ENCODE measurements at places on chromosomes 5 and 9.

- DNase-seq = no peak
Observed at GRCh38 chr9:77769246-77769645, 121.1 kb upstream of the GNA14 start.

- no peak for DNase-seq
Observed at GRCh38 chr5:110840347-110840960, 101.6 kb downstream of the SLC25A46 start.

GRCh38 chr5:100772006-100772405 is 131.1 kb downstream of the ST8SIA4 start:
- no peak for DNase-seq

- no peak for DNase-seq
Observed at GRCh38 chr5:56530626-56531138, 284.7 kb upstream of the MAP3K1 start.

DNA sequence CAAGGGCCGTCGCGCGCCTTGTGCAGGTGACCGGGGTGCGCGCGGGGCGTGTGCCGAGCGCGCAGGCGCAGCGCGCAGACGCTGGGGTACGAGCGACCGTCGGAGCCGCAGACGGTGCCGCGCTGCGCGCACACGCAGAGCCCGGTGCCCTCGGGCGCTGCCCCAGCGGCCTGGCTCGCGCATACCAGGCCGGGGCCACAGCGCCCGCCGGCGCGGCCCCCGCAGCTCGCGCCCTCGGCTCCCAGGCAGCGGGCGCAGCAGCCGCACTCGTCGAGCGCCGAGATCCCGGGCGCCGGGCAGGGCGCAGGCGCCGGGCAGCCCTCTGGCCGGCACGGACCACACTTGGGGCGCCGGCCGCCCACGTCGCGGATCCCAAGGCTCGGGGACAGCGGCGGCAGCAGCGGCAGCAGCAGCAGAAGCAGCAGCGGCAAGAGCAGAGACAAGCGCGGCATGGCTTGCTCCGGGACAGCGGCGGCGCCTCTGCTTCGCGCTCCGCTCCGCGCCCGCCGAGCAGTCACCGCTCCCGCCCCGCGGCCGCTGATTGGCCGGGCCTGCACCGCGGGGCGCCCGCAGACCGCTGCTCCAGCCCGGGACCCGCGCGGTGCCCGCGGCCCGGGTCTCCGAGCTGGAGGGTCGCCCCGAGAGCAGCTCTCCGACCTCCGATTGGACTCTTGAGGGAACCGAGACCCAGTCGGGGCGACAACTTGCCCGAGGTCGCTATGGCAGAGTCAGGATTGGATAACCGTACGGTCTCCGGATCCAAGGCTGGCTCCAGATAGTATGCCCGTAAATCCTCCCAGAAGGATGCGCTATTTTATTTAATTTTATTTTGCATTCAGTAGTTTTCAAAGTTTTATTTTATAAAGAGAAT is at the start of gene IGFBPL1:
Gene IGFBPL1 (minus strand): TSS at position 482 of the 871 bp plus-strand sequence. CDS start 30 bp downstream, at position 452.
- DNase-seq = no peak

GRCh38 chr5:116621599-116621998 is 47.0 kb upstream of the SEMA6A start:
- no peak for DNase-seq

GRCh38 chr5:7876867-7877266 is 7.9 kb downstream of the MTRR start:
- no peak for DNase-seq

DNA sequence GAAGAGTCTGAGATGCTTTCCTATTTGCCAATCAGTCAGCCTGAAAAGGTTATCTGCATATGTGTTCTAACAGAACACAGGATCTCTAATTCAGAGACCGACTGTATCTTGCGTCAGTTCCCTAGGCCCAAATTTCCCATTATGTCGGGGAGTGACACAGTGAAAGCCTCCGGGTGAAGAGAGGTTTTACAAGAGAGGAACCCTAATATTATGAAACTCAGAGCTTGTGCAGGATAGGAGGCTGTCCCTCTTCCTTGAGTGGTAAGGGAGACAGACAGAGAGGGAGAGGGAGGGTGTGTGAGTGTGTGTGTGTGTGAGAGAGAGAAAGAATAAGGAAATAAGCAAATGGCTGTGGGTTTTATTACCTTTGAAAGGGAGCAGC is 1.9 kb downstream of the CD14 start:
- DNase-seq = no peak

GRCh38 chr5:2307631-2308030 is 424.9 kb upstream of the IRX4 start:
- no peak for DNase-seq

All from nucleus accumbens (tissue), 56 donors.